ENCODE measurements at places on chromosomes 12 and 14. TPM values are rescaled to one million over a fixed set of nuclear protein-coding genes. Genes with fewer than 3 reads are reported as not detected.

The KLRC3 gene
- not detected for total RNA-seq

The WNT5B gene
- 50.9 TPM for total RNA-seq

The IL23A gene
- total RNA-seq = 0.29 TPM

The CYP46A1 gene
- 0.38 TPM for total RNA-seq

The HHIPL1 gene
- 0.45 TPM for total RNA-seq

The SDSL gene
- 6.5 TPM for total RNA-seq

The TAS2R43 gene
- 0.19 TPM for total RNA-seq

The HPD gene
- total RNA-seq = 0.26 TPM

The COPS7A gene
- 130 TPM for total RNA-seq

The SAV1 gene
- total RNA-seq = 31.7 TPM

The PIANP gene
- 0.34 TPM for total RNA-seq

The FAM186B gene
- total RNA-seq = 0.19 TPM
